M059J (cell line): ENCODE measurements at places on chromosomes 2 and 18. TPM values are rescaled to one million over a fixed set of nuclear protein-coding genes. Genes with fewer than 3 reads are reported as not detected.

DNA sequence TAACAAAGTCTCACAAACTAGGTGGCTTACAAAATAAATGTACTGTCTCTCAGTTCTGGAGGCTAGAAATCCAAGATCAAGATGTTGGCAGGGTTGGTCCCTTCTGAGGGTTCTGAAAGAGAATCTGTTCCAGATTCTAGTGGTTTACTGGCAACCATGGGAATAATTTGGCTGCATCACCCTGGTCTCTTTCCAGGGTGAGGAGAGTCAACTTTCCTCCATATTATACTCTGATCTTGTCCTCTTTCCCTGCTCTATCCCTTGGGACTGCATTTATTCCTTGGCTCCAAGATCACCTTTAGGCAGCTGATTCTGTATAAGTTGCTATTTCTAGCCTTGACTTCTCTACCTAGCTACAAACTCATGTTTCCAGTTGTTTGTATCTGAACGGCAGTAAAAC lies 35.2 kb downstream of the SLC40A1 start:
- DNase-seq = no peak

- DNase-seq = no peak
Observed at GRCh38 chr2:240869109-240869955, 708 bp downstream of the AGXT start.

DNA sequence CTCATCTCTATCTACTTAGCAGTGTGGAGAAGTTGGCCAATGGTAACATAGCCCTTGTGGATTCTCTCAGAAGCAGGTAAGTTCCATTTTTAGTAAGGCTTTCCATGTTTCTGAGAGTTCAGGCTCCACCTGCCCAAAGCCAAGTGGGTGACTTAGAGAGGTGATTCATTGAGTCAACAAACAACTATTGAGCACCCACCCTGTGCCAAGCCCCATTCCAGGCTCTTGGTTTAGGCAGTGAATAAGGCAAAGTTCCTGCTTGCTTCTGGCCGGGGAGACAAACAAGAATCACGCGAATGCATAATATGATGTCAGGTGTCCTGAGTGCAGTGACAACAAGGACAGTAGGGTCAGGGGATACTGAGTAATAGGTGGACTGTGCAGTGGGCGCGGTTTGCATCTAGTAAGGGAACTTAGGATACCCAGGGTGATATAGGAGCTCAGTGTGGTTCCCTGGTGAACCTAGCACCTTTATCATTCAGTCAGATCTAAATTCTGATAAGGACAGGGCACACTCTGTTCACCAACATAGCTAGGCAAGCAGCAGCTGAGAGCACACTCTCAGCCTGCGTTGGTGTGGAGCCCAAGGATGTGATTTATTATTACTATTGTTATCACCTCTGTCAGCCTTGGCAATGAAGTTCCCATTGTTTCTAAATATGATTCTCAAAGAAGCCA lies 31.7 kb upstream of the KCTD1 start:
- peak; percentile 44 for DNase-seq

DNA sequence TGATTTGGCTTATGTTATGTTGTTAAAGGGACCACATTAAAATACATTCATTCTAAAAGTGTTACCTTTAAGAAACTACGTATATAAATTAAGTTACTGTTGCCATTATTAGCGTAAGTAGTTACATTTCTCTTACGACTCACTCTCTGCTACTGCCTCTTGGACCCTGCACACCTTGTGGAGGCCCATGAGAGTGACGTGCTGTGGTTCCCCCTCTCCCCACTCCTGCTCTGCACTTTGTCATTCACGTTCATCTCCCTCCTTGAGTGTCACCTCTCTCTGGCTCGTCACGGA lies 830 bp upstream of the MERTK start:
- DNase-seq = no peak

The AGXT gene
- total RNA-seq = not detected in 2 replicates

The UGT1A3 gene
- not detected in 2 replicates for total RNA-seq

DNA sequence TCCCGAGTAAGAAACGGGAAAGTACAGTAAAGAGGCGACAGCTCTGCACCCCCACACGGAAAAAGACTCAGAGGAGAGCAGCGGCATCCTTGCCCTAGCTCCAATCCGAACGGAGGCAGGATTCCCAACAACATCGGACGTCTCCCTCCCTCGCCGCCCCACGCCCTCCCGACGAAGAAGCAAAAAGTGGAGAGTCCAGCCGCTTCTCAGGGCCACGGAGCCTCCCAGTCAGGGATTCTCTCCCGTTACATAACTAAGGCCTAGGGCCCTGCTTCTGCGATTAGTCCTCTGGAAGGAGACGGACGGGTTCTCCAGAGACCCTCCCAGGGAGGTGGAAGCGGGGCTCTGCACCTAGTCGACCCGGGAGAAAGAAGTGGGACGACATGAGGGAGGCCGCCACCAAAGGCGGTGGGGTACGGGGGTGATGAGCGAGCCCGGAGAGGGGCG lies 587 bp downstream of the SUMO1 start:
- peak; percentile 63 for DNase-seq

DNA sequence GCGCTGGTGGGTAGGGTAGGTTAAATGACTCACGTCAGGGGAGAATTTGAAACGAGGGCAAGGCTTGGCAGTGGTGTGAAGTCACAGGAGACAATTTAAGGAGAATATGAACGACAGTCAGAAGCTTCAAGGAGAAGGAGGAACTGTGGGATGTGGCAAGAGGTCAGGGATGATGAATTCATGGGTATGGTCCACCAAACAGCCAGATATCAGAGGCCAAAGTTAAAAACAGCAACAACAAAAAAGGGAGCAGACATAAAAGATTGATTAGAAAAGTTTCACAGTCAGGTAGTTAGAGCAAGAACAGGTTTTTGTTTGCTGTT lies 1.4 kb upstream of the ZNF396 start:
- DNase-seq = no peak

The PIK3C3 gene
- 62.1 and 67.3 TPM in 2 replicates for total RNA-seq

DNA sequence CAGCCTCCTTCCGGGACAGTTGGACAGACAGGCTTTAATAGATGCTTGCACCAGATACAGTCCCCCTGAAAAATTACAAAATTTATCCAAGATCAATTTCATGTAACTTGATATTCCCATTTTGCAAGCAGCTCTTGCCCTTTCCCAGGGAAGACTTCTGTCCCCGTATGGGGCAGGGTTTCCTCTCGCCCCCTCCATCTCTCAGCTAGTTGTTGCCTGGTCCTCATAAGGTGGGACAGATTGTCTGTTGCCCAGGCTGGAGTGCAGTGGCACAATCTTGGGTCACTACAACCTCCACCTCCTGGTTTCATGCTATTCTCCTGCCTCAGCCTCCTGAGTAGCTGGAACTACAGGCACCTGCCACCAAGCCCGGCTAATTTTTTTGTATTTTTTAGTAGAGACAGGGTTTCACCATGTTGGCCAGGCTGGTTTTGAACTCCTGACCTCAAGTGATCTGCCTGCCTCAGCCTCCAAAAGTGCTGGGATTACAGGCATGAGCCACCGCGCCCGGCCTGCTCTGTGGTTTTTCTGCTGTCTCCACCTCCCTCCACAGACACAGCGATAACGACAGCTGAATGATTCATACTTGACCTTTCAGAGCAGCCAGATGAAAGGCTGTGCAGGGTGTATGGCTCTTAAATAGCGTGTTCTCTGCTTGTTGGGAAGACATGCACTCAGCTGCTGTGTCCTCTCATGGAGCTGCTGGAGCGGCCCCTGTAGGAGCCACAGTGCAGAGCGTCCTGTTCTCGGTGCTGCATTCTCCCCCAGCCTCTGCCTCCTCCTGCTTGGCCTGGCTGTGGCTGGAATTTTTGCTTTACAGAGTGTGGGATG lies 61.4 kb downstream of the TTC39C start:
- peak; percentile 99 for DNase-seq

- peak; percentile 80 for DNase-seq
Observed at GRCh38 chr2:149080971-149081370, 42.5 kb downstream of the LYPD6B start.

DNA sequence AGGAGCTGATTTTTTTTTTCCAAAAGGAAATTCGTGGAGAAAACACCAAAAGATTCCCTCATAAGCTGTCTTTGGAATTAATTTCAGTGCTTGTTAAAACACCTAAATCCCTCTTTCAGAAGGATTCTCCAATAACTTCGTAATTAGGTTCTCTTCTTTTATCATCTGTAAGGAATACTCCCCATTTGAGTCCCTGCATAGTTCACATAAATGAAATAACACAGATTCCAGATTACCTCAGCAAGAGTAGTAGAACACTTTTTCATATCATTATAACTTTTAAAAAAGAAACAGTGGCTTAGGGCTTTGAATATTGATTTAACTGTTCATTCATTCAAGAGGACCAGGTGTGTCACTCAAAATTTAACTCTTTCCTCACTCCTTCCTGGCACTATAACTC lies 55.5 kb downstream of the ARHGAP28 start:
- DNase-seq = no peak

GRCh38 chr2:209917154-209917771 lies 85.2 kb upstream of the RPE start:
- DNase-seq = no peak

- peak; percentile 36 for DNase-seq
Observed at GRCh38 chr2:45083175-45083574, 73.9 kb upstream of the SIX2 start.

- DNase-seq = no peak
Observed at GRCh38 chr18:3848316-3848715, 398.3 kb downstream of the TGIF1 start.

GRCh38 chr2:230346465-230346864 lies 19.5 kb downstream of the SP140L start:
- DNase-seq = no peak

DNA sequence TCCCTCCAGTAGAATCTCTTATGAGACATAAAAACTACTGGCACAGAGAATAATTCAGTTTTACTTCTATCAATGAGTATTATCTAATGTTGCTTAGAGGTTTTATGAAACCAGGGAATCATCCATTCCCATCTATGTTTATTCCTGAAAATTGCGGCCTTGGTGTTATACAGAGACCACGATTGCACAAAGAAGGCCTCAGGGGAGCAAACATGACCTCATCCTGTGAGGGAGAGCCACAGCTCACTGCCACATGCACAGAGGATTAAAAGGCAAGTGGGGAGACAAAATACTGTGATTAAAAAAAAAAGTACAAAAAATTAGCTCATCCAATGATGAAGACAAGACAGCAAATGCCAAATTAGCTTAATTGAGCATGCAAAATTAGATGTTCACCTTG lies 111.8 kb upstream of the SLC35G4 start:
- DNase-seq = peak; percentile 89

The SAG gene
- not detected in 2 replicates for total RNA-seq

DNA sequence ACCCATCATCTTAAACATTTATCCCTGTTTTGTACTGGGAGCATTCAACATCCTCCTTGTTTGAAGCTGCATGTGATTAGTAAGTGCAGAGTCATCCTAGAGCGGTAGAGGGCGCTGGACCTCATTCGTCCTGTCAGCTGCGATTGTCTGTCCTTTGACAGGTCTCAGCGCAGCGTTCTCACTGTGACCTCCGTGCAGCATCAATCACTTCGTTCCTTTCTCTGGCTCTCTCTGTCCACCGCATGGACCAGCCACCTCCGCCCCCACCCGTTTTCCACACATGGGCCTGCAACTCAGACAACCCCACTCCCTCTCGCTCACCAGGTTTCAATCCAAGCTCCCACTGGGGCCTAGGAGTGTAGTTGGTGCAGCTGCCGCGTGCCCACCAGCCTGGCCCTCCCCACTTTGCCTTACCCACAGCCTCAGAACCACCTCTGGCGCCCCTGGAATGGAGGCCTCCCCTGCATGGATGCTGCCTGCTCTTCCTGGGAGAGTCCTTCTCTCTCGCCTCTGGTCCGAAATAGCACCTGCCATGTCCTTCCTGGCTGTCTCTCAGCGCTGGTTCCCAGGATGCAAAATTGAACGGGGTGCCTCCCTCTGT lies 90.5 kb downstream of the NDUFA10 start:
- no peak for DNase-seq

DNA sequence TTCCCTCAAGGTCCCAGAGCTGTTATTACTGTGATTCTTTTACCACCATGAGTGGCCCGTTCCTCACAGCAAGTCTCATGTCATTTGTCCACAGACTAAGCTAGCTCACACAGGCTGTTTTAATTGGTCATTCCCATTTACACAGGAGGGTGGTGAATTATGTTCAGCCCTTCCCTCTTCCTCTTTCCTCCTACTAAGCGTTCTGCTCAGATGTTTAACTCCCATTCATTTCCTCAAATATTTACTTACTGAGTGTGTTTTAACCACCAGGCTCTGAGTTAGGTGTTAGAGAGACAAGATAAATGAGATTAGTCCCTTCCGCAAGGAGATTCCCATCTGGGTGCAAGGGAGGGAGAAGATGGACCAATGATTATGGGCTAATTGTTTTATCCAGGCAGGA lies 403.6 kb upstream of the ACVR2A start:
- no peak for DNase-seq
